ENCODE measurements at places on chromosomes 6 and 20.

GRCh38 chr6:34150766-34151165 lies 4.9 kb upstream of the GRM4 start:
- no peak for DNase-seq

- DNase-seq: no peak
These were observed 77.6 kb upstream of the MOCS1 start for GRCh38 chr6:40011844-40012243.

DNA sequence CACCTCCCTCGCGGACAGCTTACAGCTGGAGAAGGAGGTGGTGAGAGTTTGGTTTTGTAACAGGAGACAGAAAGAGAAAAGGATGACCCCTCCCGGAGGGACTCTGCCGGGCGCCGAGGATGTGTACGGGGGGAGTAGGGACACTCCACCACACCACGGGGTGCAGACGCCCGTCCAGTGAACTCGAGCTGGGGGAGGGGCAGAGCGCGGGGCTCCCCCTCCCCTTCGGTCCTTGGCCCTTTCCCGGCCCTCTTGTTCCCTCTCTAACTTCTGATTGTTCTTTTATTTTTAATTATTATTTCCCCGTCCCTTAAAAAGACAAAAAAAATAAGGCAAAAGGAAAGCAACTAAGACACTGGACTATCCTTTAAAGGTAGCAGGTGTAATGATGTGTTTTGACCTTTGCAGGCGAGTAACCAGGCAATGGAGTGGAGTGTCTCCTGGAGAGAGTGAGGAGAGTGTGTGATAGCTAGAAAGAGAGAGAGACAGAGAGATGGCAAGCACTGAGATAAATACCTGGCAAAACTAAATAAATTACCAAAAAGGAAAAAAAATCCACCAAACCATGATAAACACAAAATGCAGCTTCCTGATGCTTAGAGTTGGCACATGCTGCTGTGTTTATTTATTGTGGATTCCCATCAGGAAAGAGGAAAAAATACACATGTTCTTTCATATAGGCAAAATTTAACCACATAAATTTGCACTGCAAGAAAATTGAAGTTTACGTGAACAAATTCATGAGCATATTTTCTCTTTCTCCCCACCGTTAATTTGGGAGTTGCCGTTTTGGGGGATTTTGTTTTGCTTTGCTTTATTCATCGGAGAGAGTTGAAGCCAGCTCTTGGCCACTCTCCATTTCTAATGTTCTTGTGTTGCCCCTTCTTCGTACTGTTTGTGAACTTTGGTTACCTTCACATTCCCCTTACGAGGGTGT lies 1.9 kb downstream of the POU3F2 start:
- peak; percentile 79 for DNase-seq

DNA sequence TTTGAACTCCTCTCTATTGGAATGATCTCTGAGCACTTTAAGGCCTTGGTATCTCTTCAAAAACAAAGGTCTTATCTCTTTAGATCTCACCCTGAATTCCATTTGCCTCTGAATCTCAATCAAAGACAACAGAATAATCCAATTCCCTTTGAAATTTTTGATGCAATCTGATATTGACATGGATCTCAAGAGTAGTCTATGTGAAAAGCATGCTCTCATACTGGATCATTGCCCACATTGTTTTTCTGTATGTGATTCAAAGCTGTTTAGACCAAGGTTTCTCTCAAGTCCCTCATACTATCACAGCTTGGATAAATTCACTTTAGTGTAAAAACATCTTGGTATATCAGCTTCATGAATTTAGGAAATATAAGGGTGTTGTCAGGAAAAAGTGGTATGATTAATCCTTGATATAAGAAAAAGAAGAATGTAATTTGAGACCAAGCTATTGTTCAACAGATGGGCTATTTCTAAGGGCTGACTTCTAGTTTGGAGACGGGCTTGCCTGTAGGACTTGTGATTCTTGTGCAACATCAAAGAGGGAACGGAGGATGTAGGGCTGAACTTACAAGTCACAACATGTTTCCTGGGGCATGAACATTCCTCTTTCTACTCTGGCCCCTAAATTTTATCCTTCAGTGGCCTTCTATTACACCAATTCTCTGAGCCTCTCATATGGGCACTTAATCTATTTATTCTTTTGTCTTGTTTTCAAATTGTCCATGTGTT lies 77.9 kb upstream of the CITED2 start:
- DNase-seq: no peak

GRCh38 chr6:39208223-39208739 lies 21.0 kb downstream of the KCNK5 start:
- no peak for DNase-seq

GRCh38 chr20:33387177-33387576 lies 14.1 kb downstream of the CDK5RAP1 start:
- DNase-seq: no peak

- DNase-seq: no peak
These were observed 28.6 kb downstream of the NOL4L start for GRCh38 chr20:32556312-32557184.

GRCh38 chr6:133966654-133967329 lies 13.8 kb downstream of the TBPL1 start:
- no peak for DNase-seq

DNA sequence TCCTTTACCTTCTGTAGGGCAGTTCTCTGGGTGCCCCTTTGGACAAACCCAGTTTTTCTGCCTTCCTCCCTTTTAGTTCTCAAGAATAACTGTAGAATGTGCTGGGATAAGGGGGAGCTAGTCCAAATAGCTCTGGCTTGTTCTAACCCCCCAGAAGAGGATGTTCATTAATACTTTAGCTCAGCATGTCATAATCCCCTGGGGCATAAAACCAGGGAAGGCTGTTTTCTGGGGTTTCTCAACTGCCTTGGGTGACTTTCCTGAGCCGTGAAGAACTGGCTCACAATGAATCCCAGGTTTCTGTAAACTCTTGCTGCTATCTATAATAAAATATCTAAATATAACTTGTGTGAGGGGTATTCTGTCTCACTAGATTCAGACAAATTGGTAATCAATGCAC lies 44.5 kb upstream of the RNF217 start:
- no peak for DNase-seq

DNA sequence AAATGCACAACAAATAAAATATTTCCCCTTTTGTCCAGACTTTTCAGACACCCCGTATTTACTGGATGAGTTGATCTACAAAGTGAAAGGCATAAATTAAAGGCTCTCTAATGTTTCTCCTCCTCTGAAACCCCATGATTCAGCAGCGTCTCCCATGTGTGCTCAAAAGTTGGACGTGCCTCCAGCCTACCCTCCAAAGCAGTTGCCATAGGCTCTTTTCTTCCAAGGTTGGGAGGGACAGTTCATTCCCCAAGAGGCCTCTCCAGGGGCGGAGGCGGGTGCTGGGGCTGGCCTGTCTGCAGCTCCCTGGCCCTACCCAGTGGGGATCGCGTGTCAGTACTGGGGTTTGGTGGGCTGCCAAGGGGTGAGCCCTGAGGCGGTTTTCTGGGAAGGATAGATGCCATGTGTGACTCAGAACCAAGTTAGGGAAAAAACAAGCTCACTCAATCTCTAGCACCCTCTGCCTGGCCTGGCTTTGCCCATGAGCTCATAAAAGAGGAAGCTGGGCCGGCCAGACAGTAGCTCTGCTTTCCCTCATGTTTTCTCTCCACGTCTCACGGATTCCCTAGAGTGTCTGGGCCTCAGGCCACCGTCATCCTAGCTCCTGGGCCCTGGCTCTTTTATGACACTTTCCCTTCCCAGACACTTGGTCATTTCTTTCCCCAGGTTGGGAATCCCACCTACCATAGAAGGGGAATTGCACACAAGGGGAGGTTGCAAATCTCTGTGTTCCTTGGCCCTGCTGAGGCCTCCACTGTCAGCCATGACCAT lies 8.0 kb upstream of the IER3 start:
- no peak for DNase-seq

GRCh38 chr6:149150301-149150700 lies 167.2 kb upstream of the TAB2 start:
- DNase-seq: no peak

- DNase-seq: no peak
These were observed 154.6 kb upstream of the VGLL2 start for GRCh38 chr6:117110737-117111136.

GRCh38 chr6:53465732-53466131 lies 79.2 kb downstream of the GCLC start:
- DNase-seq: no peak

All from hypothalamus (tissue), 51 donors.